ENCODE measurements at places on chromosomes 6 and 20.

DNA sequence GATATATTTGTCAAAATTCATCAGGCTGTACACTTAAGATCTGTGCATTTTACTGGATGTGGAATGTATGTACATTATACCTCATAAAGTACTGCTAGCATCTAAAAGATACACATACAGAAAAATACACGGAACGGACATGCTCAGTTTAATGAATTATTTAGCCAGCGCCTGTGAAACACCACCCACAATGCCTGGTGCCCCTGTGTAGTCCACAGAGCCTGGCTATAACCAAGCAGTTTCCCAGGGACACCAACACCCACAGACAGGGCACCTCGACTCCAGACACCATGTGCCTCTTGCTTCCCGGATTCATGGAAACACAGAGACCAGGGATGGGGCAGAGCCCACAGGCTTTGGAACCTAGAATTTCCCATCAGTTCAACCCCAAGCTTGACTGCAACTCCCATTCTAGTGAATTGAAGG, 17.4 kb upstream of the ARMC12 start:
- no peak for DNase-seq

GRCh38 chr20:1941226-1941625, 46.0 kb downstream of the SIRPA start:
- no peak for DNase-seq

DNA sequence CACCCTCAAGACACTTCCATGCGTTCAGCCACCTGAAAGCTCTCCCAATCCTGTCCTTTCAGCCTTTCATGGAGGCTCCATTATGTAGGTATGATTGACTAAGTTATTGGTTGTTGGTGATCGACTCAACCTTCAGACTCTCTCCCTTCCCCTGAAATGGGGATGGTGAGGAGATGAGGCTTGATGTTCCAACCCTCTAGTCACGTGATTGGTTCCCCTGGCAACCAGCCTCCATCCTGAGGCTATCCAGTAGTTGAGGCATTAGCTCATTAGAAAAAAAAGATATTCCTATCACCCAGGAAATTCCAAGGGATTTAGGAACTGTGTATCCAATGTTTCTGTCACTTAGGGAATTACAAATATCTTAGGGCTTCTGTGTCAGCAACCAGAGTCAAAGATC, 426.6 kb downstream of the PKHD1 start:
- DNase-seq: no peak

DNA sequence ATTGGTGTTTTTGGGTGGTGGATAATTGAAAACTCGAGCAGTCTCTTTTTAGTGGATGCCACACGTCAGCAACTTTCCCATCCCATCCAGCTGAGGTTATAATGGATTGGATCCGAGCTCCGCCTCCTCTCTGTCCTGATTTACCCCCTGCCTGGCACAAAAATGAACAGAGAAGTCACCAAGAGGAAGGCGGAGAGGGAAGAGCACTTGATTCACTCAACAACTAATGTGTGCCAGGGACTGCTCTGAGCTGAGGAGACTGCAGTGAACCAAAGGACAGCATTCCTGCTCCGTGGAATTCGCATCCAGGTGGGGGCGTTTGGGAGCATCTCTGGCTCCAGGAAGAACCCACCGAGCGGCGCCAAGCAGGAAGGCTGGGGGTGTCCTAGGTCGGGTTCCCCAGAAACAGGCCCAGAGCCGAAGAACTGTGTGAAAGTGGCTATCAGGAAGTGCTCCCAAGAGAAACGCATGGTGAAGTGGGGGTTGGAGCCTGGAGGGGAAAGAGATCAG, 95.8 kb upstream of the NAA20 start:
- DNase-seq: no peak

DNA sequence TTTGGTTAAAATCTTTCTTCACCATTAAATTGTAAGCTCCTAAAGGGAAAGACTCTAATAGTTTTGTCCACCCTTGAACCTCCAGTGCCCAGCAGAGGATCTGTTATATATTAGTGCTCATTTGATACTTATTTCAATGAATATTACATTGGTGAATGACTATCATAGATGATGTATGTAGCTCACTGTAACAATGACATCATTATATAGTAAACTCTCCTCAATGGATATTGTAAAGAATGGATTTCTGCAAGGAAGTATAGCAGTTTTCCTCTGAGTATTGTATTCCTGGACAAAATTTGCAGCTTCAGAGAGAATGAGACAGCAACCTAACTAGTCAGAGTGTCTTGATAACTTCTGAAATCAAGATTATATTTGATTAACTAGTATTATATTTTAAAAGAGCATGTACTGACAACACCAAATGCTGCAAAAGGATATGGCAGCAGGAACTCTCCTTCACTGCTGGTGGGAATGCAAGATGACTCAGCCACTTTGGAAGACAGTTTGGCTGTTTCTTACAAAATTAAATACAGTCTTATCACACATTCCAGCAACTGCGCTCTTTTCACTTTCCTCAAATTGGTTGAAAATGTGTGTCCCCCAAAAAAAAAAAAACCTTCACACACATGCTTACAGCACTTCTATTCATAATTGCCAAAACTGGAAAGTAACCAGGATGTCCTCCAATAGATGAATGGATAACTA, 189.8 kb upstream of the OPRM1 start:
- no peak for DNase-seq
